ENCODE measurements at places on chromosomes 7 and 10.

- no peak for DNase-seq
Observed at GRCh38 chr7:109094-109493, 83.3 kb upstream of the FAM20C start.

- DNase-seq, result no peak
Observed at GRCh38 chr10:91378061-91378460, 32.1 kb upstream of the HECTD2 start.

DNA sequence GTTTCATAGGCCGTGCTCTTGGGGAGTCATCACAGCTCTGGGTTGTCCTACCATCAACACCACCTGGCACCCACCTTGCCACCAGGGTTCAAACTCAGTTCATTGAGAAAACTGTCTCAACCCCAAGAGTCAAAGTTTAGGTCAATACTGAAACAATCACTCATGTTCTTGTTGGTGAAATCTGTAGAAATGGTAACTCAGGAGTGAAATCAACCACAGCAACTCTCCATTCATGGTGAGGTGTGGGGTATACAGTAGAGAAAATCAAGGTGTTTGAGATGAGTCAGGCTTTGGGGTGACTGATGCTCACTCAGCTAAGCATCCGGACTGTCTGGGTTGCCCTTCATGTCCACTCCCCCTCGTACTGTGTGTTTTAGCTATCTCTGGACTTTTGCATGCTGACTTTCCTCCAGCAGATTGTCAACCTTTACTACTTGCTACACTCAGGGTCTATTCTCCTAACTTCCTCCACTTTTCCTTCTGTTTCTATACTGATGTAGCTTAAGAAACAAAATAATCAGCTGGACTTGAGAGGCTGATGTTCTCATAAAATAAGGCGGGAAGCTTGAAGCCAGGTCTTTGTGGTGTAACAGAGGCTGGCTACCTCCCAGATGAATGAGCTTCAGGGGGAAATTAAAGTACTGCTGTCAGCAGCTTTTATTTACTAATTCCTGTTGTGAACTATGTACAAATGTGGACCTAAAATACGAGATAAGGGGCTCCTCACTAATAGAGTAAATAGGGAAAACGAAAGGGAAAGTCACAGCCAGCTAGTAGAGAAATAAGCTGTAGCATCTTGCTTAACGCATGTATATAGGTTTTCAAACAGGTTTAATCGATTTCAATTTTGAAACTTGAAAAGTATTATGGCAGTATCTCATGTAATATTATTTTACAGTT is 173.6 kb upstream of the AKR1E2 start:
- DNase-seq, result no peak

DNA sequence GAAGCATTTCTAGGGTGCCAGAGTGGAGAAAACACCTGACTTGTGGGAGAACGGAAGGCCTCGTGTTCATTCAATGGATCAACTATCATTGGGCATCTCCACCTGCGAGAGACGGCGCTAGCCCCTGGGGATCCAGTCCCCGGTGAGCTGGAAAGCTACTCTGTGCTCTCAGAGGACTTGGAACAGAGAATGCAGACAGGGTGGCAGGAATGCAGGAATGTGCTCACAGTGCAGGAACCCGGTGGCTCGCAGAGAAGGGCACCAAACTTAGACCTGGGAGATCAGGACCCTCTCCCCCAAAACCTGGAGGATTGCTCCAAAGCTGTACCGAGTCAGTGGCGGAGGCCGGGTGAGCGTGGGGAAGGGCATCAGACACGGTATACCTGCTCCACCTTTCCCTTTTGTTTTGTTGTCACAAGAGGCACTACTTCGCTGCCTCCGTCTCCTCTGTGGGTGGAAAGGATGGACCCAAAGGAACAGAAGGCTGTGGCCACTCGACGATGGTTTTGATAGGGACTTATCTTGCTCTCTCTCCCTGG is 569.0 kb upstream of the C7orf33 start:
- DNase-seq, result peak; percentile 12
